Stimulated activated CD4-positive, alpha-beta T cell treated with anti-CD3 and anti-CD28 coated beads, Interleukin-1b, Interleukin-23, amount 100 ng/mL, for 1 hour (primary cell): ENCODE measurements at places on chromosomes 16 and 17.

GRCh38 chr17:48555258-48556228 is 10.6 kb upstream of the HOXB2 start:
- DNase-seq: no peak

- DNase-seq: no peak
These were observed 11.9 kb upstream of the GPRC5C start for GRCh38 chr17:74419928-74420411.

GRCh38 chr16:82628088-82628423 is 1.3 kb downstream of the CDH13 start:
- DNase-seq: no peak

- DNase-seq: no peak
These were observed 2.4 kb downstream of the CRAMP1 start for GRCh38 chr16:1614456-1615102.

- DNase-seq: no peak
These were observed 51.0 kb upstream of the TOX3 start for GRCh38 chr16:52597772-52598483.

DNA sequence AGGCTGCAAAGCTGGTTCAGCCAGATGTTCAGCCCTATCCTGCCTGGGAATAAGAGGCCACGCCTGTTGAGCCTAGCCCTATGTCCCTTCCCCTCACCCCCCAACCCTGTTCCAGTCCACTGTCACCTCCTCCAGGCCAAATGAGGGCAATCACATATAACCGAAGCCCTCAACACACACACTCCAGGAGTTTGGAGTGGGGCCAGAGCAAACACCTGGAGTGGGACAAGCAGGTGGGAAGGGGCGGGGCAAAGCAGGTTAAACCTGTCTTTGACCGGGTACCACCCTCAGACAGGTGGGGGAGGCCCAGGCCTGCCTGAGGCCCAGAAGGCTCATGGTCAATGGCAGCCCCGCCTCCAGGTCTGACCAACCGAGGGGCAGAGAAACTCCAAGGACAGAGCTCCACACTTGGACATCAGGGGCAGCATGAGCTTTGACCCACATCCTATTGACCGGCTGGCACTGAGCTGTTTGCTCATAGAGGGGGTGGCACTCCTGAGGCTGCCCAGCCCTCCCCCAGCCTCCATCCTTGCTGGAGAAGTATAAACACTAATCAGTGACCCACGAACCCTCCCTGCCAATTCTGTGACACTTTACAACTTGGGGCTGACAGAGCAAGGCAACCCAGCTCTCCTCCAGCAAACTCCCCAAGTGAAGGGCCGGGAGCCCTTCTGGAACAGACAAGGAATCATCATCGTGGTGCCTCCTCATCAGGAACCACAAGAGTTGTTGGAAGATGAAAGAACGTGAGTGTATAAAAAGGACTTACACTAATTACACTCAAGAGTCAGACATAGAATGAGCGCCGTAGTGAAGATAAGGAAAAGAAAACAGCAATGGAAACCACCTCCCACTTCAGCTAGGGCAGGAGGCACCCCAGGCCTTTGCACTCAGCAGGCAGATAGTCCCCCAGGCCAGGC is 1.5 kb downstream of the ESRP2 start:
- DNase-seq: no peak

DNA sequence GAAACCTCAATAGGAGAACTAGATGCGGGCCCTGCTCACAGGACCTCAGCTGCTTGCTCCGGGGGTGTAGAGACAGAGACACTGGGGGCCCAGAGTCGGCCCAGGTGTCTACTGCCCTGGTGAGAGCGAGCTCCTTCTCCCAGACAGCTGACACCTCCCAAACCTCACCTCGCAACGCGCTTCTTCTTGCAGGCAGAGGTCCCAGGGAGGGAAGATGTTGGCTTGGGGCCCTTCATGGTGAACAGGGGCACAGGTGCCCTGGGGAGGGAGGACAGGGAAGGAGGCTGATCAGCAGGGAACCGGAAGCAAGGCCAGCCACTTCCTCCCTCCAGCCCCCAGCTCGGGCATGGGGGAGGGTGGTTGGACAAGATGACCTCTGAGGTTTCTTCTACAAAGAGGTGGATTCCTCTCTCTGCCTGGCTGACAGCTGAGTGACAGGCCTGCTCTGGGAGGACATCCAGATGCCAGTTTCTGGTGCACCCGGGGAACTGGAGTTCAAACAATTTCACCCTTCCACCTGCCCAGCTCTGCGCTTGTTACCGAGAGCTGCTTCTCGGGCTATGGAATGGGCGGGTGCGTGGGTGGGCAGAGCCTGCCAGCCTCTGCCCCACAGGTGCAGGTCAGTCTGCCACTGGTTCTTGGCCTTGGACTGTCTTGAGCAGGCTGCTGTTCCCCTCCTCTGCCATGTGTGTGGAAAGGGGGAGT is 11.7 kb upstream of the GFAP start:
- DNase-seq: no peak

DNA sequence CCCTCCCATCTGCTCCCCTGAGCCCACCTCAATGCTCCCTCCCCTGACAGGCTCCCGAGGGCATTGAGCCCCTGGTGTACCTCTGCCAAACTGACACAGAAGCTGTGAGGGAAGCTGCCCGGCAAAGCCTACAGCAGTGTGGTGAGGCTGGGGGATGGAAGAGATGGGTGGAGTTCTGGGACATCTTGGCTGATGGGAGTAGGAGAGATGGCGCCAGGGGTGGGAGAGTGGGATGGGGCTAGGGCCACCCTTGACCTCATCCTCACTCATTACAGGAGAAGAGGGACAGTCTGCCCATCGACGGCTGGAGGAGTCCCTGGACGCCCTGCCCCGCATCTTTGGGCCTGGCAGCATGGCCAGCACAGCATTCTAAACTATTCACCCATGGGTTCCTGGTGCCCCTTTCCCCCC is 16.2 kb upstream of the CTCF start:
- no peak for DNase-seq

GRCh38 chr16:86231996-86232350 is 278.4 kb upstream of the FOXF1 start:
- DNase-seq: no peak

DNA sequence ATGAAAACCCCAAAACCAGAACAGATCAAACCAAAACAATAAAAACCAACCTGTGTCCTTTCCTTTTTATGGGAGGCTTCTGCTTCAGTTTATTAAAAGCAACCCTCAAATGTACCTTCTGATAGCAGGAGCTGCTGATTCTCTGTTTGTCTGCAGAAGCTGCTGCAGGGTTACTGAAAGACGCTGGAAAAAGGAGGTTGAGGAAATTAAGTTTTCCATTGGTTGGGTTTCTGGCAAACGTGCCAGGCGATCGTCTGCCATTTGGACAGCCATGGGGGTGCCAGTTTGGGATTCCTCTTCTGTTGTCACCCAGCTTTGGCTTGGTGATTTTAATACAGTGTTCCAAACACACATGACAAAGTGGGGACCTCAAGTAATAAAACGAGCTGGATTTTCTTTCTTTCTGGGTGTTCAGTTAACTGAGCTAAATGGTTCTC is 185.4 kb upstream of the ZFHX3 start:
- no peak for DNase-seq

- no peak for DNase-seq
These were observed 4.3 kb downstream of the GDE1 start for GRCh38 chr16:19517424-19518089.

- DNase-seq: no peak
These were observed 19.7 kb downstream of the CDC42EP4 start for GRCh38 chr17:73292031-73292531.

DNA sequence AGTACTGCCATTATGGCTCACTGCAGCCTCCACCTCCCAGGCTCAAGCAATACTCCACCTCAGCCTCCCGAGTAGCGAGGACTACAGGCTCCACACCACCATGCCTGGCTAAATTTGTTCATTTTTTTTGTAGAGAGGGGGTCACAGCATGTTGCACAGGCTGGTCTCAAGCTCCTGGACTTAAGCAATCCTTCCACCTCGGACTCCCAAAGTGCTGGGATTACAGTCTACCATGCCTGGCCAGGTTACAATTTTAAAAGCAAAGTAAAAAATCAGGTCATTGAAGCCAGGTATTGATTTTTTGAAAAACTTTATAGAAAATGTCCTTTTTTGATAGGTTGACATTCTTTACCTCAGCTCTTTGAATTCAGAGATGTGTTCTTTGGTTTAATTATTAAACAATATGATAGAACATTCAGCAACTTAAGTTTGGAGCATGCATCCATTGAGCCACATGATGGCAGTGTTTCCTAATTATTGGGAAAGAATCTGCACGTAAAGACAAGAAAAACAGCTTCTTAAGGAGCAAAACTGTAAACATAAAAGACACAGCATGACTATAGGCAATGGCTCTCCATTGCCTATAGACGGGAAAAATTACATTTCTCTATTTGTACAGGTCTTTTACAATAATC is 1.7 kb upstream of the SLC16A11 start:
- DNase-seq: no peak

GRCh38 chr17:61517843-61518606 is 65.8 kb downstream of the TBX4 start:
- DNase-seq: no peak

- no peak for DNase-seq
These were observed 74.9 kb upstream of the BCAR1 start for GRCh38 chr16:75326333-75326732.

GRCh38 chr16:17205279-17206211 is 265.2 kb downstream of the XYLT1 start:
- DNase-seq: no peak

DNA sequence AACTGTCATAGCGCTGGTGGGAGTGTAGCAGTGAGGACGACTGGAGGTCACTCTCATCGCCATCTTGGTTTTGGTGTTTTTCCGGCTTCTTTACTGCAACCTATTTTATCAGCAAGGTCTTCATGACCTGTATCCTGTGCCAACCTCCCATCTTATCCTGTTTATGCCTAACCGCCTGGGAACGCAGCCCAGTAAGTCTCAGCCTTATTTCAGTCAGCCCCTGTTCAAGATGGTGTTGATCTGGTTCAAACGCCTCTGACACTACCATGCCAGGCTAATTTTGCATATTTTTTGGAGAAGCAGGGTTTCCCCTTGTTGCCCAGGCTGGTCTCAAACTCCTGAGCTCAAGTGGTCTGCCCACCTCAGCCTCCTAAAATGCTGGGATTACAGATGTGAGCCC is 179.8 kb upstream of the HSBP1 start:
- no peak for DNase-seq

DNA sequence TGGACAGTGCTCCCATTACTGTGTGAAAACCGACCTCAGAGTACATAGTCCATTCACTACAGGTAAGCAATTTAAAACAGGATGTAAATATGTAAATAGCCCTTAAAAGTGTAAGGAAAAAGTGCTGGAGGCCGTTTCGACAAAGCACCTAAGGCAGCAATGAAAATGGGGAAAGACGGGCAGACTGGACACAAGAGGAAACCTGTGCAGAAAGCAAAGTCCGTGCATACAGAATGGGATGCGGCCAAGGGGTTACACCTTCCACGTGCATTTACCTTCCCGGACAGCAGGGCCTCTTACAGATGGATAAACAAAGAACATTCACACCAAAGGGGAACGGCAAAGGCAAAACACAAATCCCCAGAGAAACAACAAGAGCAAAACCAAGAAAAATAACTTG is 32.0 kb downstream of the LMF1 start:
- DNase-seq: no peak
